ENCODE measurements at places on chromosomes 5 and 9. TPM values are rescaled to one million over a fixed set of nuclear protein-coding genes. Genes with fewer than 3 reads are reported as not detected.

GRCh38 chr9:116646661-116647514 is 40.2 kb upstream of the TRIM32 start:
- DNase-seq = peak; percentile 60

DNA sequence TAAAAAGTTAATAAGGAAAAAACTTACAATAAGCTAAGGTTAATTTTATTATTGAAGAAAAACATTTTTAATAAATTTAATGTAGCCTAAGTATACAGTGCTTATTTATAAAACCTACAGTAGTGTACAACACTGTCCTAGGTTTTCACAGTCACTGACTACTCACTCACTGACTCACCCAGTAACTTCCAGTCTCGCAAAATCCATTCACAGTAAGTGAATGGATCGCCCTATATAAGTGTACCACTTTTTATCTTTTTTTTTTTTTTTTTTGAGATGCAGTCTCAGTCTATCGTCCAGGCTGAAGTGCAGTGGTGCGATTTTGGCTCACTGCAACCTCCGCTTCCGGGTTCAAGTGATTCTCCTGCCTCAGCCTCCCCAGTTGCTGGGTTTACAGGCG is 47.7 kb downstream of the FNIP1 start:
- DNase-seq = no peak

- peak; percentile 18 for DNase-seq
Measured at GRCh38 chr9:107246259-107247254, 36.5 kb upstream of the RAD23B start.

- no peak for DNase-seq
Measured at GRCh38 chr5:169913479-169913878, 66.8 kb downstream of the INSYN2B start.

DNA sequence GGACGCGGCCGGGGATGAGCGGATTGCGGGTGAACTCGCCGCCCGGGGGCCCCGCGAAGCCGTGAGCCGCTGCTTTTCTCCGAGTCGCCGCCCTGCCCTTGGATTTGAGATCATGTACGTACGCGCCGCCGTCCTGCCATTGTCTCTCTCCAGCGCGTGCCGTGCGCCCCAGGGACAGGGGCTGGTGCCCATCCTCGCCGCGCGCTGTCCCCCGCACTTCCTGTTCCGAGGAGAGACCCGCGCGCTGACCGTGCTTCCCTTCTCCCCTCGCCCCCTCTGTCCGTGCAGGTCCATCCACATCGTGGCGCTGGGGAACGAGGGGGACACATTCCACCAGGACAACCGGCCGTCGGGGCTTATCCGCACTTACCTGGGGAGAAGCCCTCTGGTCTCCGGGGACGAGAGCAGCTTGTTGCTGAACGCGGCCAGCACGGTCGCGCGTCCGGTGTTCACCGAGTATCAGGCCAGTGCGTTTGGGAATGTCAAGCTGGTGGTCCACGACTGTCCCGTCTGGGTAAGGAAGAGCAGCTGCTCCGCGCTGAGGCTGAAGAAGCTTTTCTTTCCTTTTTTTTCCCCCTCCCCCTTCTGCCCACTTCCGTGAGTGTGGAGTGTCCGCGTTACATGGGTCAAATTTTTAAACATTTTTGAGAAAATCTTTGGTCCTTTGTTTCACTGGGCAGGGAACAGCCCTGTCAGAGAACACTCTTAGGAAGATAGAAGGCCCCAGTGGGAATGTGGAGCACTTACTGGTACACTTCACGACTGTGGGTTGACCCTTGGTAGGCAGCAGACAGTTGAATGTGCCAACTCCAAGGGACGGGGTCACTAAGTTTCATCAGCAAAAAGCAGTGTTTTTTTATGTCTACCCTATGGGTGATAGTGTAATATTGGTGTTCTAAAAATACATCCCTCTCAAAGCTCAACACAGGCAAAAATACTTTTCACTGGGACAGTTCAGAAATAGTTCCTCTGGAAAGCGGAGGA is 727 bp downstream of the RHOBTB3 start:
- DNase-seq = peak; percentile 59

Gene HTR1A
- not detected for total RNA-seq

Gene IRF1
- 27.1 TPM for total RNA-seq

DNA sequence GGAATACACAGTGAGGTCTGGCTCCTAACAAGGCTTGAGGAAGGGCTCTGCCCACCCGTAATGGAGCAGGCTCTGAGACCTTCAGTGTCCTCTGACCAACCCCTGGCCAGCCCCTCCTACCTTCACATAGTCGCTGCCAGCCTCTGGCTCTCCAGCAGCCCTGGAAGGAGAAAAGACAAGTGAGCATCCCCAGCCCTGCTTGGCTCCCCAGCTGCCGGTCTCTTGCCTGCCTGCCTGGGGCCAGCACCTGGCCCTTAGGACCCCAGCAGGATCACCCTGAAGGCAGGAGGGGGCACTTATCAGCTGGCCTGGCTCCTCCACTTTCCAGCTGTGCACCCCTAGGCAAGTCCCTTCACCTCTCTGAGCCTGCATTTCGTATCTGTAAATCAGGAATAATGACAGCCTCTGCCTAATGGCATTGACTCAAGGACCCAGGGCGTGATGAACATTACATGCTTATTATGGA is 16.9 kb downstream of the SH2D3C start:
- DNase-seq = no peak

DNA sequence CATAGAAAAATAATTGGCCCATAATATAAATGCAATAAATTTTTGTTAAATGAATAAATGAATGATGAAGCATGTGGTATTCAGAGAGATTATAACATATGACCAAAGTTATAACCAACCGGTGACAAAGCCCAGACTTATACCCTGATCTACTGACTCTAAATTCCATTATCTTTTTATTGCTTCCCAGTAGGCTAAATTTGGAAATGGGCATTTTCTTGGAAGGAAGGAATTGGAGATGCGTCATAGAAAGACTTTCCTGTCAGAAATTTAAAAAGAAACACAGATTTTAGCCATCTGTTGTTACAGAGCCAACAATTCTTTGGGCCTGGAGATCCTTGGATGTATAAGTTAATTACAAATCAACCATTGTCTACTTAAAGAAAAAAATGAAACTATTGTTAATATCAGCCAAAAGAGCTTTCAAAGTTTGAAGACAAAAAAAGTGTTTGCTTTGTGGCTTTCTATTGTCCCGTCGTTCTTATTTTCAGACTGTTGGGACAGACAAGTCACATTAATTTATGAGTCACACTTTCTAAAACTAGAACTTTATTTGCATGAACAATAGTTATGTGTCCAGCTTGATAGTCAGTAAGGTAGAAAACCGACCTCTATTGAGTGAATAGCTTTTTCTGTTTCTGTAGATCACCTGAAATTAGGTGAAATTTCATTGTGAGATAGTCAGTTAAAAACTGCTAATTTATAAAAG is 428.7 kb downstream of the GABRG2 start:
- peak; percentile 1 for DNase-seq

Gene WDR36
- total RNA-seq = 61.7 TPM

- no peak for DNase-seq
Measured at GRCh38 chr9:133977421-133978201, 14.5 kb downstream of the VAV2 start.

Gene NDOR1
- 7.8 TPM for total RNA-seq

Gene PCDHB13
- total RNA-seq = 0.32 TPM

DNA sequence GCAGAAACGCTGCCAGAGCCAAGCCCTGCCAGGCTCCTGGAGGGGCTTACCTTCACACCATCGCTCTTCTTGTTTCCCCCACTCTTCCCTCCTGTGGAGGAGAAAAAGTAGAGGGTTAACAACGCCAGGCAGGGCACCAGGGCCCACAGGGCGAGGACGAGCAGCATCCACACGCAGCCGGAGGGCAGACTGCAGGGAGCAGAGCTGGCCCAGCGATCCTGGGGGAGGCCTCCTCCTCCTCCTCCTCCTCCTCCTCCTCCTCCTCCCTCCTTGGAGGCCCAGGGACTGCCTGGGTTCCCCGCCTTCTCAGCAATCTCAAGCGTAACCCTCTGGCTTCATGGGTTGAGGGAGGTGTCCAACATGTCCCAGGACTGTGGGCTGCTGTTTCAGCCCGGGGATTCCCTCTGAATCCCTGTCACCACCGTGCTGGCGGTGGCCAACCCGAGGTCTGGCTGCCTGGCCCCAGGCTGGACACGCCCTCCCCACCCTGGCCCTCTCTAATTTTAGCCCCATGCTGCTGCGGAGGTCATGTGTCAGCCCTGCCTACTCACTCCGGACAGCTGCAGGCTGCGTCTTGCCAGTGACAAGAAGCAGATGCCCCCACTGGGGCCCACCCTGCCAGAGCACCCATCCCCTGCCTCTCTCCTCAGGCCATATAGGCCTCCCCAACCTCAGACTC is 44.3 kb downstream of the CAMK2A start:
- DNase-seq = peak; percentile 89

DNA sequence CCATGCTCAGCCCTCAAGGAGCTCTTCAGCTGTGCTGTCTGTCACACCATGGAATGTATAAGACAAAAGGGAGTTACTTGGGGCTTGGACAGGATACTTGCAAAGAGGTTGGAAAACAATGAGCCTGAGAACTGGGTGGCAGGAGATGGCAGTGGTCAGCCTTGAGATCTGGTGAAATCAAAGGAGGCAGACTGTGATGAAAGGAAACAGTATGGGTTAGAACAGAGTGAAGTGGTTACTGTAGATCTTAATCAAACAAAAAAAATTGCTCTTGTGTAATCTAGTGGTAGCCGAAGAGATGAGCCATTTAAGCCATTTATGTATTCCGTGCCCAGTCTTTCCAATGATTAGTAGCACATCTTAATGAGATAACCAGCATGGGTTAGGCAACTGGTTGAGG is 142.2 kb downstream of the SV2C start:
- DNase-seq = no peak

GRCh38 chr5:152164860-152165259 is 240.2 kb upstream of the GLRA1 start:
- DNase-seq = no peak

- DNase-seq = no peak
Measured at GRCh38 chr5:68798877-68799843, 294.7 kb upstream of the SLC30A5 start.

DNA sequence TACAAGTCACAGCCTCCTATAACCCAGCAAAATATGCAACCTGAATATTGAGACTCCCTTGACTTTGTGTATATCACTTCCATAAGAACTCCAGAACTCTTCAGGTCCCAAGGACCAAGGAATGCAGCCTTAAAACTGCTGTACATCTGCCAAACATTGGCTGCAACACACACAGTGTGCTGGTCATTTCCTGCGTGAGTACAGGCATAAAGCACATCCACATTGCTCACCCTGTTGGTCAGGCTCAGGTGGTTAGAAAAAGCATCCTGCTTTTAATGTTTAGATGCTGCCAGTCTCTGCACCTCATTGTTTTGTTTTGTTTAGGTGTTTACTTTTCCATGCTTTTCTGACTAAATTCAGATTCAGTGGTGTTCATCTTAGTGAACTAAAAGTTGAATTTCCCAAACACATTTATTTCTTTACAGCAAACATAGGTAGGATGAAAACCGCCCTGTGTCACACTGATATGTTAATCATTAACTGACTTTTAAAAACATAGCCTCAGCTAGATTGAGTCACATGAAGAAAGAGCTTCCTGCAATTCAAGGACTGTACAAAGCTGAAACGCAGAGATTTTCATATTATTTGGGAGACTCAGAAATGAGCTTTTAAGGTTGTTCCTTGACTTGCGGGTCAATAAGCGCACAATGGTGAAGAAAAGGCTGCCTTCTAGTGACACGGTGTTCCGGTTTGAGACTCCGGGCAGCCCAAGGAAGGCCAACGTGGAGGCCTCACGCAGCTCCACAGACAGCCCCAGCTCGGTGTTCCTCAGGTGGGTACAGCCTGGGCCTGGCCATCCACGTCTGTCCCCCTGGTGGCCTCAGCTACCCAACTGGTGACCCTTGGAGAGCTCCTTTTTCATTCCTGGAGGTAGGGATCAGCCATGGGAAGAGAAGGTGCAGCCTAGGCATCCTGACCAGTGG is 52.2 kb upstream of the GRAMD2B start:
- DNase-seq = no peak

DNA sequence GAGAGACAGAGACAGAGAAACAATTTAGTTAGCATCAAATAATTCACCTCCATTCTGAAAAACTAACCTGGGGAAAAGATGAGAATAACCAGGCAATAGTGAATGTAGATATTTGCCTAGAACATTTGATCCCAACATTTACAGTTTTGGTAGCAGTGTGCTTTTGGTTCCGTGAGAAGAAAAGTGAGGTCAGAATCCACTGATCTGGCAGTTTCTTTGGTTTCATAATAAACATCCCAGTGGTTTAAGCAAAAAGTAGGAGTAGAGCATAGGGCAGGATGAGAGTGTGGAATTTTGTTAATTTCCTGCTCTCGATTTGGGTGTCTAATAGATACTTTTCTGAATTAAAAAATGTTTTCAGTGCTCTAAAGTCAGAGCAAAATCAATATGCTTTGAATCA is 887.0 kb downstream of the NR2F1-AS1 start:
- peak; percentile 2 for DNase-seq

Gene RBM27
- 32.0 TPM for total RNA-seq

Gene TAF11L3
- total RNA-seq = not detected

DNA sequence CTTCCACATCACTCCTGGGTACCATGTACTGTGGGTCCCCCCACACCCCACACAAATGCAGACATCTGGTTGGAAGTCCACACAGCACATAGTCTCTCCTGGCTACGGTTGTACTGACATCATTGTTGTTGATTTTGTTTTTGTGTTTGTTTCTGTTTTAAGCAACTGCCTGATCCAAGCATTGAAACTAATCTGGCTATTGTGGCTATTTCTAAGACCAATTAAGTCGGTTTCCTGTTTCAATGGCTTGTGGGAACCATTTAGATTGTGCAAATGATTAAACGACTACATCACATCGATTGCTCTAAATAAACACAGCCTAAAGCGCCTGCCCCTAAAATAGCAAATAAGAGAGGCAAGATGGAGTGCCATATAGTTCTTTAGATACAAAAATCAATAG is 226.8 kb upstream of the IRX4 start:
- DNase-seq = no peak

- DNase-seq = peak; percentile 62
Measured at GRCh38 chr5:5497152-5497788, 74.8 kb downstream of the ICE1 start.

Gene SPATA31C1
- total RNA-seq = not detected

- DNase-seq = peak; percentile 8
Measured at GRCh38 chr5:123599171-123599570, 87.2 kb downstream of the CSNK1G3 start.

Gene SETX
- total RNA-seq = 89.8 TPM

Gene CCL27
- total RNA-seq = not detected

Measured in fibroblast of villous mesenchyme (primary cell).